ENCODE measurements at places on chromosomes 16 and 17. TPM values are rescaled to one million over a fixed set of nuclear protein-coding genes. Genes with fewer than 3 reads are reported as not detected.

CHRNE gene
- 0.84 TPM for total RNA-seq

- H3K4me1 ChIP-seq = peaks cover 17% of the 10 kb centered on the region
- DNase-seq = no peak
- H3K4me3 ChIP-seq = no peak overlapping the region
- H3K27ac ChIP-seq = no peak overlapping the region
- H3K36me3 ChIP-seq = no peaks in the 10 kb centered on the region
- no peaks in the 10 kb centered on the region for H3K27me3 ChIP-seq
Observed at GRCh38 chr16:85014311-85014710, 3.0 kb upstream of the ZDHHC7 start.

GRCh38 chr16:89572485-89573205 is 2.9 kb upstream of the CPNE7 start:
- no peaks in the 10 kb centered on the region for H3K27me3 ChIP-seq
- H3K4me1 ChIP-seq = peaks cover 19% of the 10 kb centered on the region
- no peak overlapping the region for H3K27ac ChIP-seq
- H3K4me3 ChIP-seq = no peak overlapping the region
- H3K36me3 ChIP-seq = no peaks in the 10 kb centered on the region

DNA sequence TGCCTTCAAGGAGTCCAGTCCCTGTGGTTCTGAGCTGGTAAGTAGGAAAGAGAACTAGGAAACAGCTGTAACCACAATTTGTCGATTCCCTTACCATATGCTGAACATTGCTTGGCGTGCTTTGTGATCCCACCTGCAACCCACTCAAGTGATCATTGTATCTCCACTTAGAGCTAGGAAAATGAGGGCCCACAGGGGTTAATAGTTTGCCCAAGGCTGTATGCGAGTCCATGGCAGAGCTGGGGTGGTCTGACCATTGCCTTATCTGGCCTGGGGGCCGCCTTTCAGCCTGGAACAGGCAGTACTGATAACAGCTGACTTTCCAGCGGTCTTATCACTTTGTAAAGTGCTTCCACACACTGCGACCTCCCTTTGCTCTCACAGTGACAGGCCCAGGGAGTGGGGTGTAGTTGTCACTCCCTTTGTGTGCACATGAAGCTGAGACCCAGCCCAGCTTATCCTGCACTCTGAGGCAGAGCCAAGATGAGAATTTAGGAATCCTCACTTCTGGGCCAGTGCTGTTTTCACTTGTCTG is 9.8 kb downstream of the MYL4 start:
- no peak overlapping the region for H3K27ac ChIP-seq
- H3K27me3 ChIP-seq = no peaks in the 10 kb centered on the region

GRCh38 chr16:81641395-81642106 is 137.5 kb upstream of the PLCG2 start:
- H3K4me3 ChIP-seq = no peak overlapping the region
- DNase-seq = no peak
- H3K4me1 ChIP-seq = peaks cover 9% of the 10 kb centered on the region
